ENCODE measurements at places on chromosomes 13 and 19.

GRCh38 chr19:40633207-40633606, 32.0 kb downstream of the LTBP4 start:
- peak; percentile 25 for DNase-seq

DNA sequence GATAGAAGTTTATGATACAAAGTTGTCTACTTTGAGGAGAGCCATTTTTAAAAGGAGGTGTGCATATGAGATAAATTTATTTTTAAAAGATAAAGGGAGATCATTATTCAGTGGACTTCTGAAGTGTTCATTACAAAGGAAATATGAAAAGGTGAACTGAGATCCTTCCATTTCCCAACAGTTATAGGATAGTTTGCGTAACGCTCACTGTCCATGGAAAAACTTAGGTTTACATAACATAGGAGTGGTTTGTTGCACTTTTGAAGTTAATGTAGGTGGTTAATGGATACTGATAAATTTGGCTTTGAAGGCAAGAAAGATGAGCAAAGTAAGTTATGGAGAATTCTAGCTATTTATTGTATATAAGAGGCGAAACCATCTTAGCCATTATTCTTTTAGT, 92.5 kb downstream of the WDFY2 start:
- no peak for DNase-seq

- DNase-seq, result no peak
Observed at GRCh38 chr19:14566712-14567077, 5.2 kb downstream of the NDUFB7 start.

- no peak for DNase-seq
Observed at GRCh38 chr19:55594996-55595545, 4.2 kb downstream of the FIZ1 start.

GRCh38 chr19:52535771-52536447, 8.4 kb downstream of the ZNF808 start:
- DNase-seq, result no peak

- peak; percentile 18 for DNase-seq
Observed at GRCh38 chr13:80339912-80340650, 845 bp downstream of the SPRY2 start.

GRCh38 chr13:91904005-91904404, 505.6 kb downstream of the GPC5 start:
- no peak for DNase-seq

DNA sequence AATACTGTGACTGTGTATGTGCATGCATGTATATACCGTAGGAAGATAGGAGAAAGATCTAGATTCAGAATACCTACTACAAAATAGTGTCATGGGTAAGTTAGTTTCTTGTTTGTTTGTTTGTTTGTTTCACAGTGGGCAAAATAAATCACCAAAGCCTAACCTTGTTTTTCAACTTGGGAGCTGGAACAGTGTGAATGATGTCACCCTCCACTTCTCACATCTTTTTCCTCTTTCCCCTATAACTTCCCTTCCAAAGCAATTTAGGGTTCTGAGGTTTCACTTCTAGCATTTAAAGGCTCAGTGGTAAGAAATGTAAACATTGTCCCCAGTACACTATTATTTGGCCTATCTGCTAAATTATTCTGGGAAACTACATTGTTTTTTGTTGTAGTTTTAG, 5.4 kb downstream of the KCTD4 start:
- no peak for DNase-seq

DNA sequence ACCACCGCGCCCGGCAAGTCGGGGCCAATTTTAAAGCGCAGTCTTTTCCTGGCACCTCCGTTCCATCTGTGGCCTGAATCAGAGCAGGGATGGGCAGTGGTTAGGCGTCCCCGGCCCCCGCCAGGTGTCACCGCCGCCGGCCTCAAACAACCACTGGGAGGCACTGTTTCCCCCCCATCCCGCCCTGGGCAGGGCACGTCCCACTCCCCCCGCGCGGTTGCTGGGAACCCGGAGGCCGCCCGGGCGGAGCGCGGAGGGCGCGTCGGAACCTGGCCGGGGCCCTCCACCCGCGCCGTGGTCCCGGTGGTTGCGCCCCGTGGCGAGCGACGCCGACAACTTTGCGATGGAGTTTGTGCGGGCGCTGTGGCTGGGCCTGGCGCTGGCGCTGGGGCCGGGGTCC, at the start of gene GRIN3B:
Gene GRIN3B, plus strand, starts transcription at position 325 of the 400 bp plus-strand sequence. Its CDS starts 19 bp downstream, at position 344.
- DNase-seq, result peak; percentile 43

DNA sequence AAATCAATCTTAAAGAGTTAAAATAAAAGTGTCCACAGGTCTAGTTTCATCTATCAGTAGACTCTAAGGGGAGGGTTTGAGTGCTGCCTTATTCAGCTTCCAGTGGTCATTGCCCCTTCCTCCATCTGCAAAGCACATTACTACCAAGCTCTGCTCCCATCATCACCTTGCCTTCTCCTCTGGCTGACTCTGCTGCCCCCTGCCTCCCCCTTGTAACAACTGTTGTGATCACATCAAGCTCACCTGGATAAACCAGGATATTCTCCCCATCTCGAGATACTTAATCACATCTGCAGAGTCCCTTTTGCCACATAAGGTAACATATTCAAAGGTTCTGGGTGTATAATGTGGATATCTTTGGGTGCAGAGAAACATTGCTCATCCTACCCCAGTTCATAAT, 43.3 kb upstream of the GPC6 start:
- no peak for DNase-seq

DNA sequence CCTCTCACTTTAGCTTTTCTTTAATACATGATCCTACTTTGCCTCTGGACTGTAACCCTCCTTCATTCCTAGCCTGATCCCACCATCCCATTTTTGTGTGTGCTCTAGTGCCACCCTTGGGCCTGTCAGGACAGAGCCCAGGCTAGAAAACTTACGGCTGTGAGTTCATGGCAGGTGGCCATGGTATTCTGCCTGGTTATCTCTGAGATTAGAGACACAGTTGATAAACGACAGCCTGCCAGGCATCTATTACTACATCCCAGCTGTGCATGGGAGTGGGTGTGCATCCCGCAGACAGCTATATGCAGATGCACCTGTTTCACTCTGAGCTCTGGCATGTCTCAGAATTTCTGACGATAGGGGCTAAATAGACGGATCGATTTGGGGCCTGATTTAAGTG, 110.9 kb downstream of the HS6ST3 start:
- no peak for DNase-seq

DNA sequence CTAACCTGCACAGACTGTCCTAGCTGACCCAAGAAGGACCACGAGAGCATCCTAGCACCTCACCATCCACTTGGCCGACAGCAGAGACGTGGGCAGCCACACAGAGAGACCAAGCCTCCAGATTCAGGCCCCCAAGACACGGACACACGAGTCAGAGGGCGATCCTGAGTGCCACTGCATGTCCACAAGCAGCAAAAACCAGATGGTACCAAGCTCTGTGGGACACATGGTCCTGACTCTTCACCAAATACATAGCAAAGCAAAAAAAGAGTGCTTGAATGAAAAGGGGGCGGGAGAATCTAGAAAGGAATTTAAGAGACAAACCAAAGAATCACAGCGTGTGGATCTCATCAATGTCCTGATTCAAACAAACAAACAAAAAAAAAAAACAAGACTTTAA, 45.2 kb downstream of the MLLT1 start:
- no peak for DNase-seq

DNA sequence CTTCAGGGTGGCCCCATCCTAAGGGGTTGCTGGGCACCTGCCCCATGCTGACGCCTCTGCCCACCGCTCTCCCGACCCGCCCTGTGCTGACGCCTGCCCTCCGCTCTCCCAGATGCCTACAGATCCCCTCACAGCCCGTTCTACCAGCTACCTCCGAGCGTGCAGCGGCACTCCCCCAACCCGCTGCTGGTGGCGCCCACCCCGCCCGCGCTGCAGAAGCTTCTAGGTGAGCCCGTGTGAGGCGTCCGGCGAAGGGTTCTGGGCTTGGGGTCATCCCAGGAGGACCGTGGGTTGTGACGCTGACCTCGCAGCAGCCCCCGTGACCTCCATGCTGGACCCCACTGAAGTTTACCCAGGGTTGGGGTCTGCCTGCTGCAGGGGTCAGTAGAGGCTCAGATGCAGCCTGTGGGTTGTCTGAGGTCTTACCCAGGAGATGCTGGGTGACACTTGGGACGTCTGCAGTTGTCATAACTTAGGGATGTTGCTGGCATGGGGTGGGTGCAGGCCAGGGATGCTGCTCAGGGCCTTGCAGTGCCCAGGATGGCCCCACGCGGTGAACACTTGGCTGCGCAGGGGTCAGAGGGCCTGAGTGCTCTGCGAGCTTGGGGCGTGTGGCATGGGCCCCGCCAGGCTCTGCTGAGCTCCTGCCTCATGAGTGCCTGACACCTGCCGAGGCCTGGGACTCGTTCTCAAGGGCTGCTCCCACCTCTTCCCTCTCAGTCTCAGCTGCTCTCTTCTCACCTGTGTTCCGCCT, 25.0 kb downstream of the PLEKHJ1 start:
- no peak for DNase-seq

DNA sequence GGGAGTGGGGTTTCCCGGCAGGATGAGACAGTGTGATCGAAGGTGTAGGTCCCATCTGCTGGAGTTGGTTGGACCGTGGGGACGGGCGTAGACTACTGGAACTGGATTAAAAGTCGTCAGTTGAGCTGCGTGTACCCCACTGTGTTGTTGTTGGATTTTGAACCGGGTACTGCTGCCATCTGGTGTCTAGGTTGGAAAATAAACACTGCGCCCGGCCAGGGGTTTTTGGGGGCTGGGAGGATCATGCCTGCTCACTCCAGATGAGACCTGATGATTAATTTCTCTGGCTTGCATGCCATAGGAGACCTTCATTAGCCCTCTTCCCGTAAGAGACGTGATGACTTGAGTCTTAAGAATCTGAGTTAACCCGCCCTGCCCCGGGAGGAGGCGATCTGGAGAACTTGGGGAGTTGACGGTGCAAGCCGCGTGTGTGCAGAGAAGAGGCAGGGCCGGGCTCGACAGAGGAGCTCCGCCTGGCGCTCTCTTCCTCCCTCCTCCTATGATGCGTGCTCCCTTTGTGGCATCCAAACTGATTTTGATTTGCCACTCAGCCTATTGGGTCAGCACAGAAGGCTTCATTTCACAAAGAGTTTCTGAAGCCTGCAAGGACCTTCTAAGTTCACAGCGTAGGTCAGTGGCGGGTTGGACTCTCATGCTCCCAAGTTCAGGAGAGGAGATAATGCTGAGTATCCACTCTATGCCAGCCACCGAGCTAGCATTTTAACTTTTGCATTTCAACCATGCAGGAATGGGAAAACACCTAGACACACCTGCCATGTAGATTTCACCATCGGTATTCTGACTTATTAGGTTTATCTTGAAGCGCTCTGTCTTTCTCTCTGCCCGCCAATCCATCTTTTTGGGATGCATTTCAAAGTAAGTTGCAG, 2.7 kb downstream of the UHRF1 start:
- DNase-seq, result peak; percentile 40

- no peak for DNase-seq
Observed at GRCh38 chr13:26996965-26997752, 174.5 kb downstream of the USP12 start.

- DNase-seq, result no peak
Observed at GRCh38 chr13:112997188-112998130, 28.4 kb downstream of the MCF2L start.

GRCh38 chr13:98129059-98129746, 13.7 kb upstream of the FARP1 start:
- DNase-seq, result no peak

DNA sequence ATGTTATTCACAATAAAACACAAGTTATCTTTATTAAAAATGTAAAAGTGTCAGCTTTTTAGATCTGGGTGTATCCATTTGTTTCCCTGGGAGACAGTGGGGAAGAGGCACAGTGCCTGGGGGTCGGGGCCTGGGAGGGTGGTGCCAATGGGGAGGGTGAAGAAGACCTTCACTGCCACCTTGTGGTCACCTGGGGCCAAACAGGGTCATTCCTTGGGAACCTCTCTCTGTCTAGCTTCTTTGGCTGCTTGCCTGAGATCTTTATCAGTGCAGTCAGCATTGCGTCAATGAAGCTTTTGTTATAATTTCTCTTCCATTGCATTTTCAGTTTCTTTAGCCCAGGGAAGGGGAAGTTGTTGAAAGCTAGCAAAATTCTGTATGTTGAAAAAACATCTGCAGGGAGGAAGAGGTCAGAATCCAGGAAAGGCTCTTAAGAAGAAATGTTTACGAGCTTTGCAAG, 39.1 kb downstream of the PCDH8 start:
- peak; percentile 80 for DNase-seq

GRCh38 chr19:12727745-12728433, 4.2 kb upstream of the TNPO2 start:
- no peak for DNase-seq

GRCh38 chr19:33407716-33408115, 34.2 kb downstream of the CEBPG start:
- no peak for DNase-seq

GRCh38 chr19:10562609-10563008, 3.2 kb downstream of the KRI1 start:
- DNase-seq, result no peak

DNA sequence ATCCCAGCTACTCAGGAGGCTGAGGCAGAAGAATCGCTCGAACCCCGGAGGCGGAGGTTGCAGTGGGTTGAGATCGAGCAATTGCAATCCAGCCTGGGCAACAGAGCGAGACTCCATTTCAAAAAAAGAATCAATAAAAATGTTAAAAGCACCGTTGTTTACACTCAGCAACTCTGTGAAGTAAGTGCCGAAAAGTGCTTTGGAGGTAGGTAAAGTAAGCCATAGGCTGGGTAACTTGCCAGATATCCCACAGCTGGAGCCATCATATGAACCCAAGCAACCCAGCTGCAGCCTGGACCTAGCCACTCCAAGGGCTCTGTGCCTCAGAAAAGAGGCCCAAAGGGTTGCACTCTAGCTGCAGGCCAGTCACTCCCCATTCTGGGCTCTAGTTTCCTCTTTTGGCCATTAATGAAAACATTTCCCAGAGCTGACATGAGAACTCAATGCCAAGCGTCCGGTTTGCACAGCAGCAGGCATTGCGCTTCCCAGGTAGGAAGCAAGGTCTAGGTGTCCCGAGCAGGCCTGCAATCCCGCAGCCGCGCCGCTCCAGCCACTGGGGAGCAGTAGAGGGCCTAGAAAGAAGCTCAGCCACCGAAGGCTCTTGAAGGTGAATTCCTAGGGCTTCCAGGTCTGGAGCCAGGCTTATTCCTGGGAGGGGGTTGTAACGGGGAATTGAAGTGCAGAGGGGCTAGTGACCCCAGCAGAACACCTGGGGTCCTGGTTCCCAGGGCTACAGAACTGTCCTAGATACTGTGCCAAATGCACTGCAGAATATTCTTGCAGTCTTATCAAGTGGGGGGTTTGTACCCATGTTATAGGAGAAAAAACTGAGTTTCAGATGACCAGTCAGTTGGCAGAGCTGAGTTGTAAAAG, 4.1 kb upstream of the CD79A start:
- peak; percentile 72 for DNase-seq

- no peak for DNase-seq
Observed at GRCh38 chr19:8684001-8684902, 14.3 kb downstream of the ACTL9 start.

Measured in HepG2 (cell line).